Globus pallidus (tissue), 1 donor: ENCODE measurements at places on chromosomes 7 and 10.

DNA sequence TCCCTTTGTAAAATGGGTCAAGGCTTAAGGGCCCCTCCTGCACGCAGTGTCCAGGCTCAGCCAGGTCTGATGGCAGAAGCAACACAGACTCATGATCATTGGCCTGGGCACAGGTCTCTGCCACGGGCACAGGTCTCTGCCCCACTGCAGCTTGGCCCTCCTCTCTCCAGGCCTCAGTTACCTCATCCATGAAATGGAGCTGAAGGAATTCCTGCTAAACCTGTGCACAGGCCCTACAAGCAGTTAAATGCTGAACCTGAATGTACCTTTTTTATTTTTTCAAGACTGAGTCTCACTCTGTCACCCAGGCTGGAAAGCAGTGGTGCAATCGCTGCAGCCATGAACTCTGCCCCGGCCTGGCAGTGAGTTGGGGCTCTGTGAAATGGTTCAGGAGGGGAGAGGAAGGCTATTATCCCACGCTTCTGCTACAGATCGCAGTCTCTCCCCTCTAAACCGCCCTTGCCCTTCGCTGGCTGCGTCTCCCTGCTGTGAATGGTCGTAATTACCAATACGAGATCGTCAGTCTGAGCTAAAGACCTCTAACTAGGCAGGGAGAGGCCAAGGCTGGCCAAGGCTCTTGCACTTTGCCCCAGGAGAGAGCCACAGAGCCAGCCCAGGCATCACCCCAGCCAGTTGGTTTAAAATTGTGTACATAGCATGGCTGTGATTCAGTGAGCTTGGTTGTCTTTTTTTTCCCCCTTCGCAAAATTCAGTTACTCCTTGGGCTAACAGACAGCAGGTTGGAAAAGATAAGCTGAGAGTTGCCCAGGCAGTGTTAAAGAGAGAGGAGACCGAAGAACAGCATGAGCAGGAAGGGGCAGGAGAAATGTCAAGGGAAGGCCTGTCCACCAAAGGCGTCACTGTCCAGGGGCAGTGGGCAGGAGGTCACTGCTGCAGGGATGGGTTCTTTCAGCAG, 93.0 kb upstream of the KCTD7 start:
- no peak for DNase-seq

- no peak for DNase-seq
Measured at GRCh38 chr7:8126601-8127167, 135.3 kb downstream of the ICA1 start.

DNA sequence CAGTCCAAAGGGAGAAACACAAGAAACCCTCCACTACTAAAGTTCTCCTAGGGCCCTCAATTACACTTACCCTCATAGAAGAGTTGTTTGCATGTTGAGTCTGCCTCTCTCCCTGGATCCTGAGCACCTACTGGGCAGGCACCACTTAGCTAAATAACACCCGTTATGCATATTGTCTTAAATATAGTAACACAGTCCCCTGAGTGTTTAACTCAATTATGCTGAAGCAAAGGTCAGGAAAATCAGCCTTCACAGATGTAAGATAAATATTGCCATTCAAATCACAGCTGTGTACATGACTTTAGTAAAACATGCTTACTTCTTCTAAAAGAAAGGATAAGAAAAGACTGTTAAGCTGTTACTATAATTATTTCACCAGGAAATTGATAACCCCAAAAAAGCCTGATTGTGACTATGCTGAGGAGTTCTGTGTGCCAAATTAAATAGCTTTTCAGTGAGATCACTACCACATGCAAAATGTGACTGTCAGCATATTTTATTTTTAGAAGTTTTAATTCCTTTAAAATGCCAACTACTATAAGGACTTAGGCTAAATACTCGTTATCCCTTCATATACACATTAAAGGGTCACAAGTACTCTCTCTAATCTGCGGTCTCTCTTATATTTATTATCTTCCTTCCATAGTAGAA, 733.9 kb upstream of the PHF14 start:
- DNase-seq: no peak

DNA sequence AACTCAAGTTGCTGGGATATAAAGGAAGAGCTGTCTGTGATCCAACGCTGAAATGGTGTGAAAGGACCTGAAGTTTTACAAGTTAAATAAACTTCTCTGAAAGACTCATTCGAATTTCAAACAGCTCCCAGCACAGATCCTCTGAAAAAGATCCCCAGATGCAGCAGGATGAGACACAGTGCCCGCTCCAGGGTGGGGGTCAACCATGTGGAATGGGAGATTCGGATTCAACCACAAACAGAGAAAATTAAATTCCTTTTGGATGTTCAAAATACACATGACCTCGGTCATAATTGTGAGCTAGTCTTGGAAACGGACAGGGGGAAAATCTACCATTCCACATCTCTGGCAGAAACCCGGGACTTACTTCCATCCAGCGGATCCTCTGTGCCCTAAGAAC, 119.6 kb downstream of the PRKAG2 start:
- DNase-seq: no peak

DNA sequence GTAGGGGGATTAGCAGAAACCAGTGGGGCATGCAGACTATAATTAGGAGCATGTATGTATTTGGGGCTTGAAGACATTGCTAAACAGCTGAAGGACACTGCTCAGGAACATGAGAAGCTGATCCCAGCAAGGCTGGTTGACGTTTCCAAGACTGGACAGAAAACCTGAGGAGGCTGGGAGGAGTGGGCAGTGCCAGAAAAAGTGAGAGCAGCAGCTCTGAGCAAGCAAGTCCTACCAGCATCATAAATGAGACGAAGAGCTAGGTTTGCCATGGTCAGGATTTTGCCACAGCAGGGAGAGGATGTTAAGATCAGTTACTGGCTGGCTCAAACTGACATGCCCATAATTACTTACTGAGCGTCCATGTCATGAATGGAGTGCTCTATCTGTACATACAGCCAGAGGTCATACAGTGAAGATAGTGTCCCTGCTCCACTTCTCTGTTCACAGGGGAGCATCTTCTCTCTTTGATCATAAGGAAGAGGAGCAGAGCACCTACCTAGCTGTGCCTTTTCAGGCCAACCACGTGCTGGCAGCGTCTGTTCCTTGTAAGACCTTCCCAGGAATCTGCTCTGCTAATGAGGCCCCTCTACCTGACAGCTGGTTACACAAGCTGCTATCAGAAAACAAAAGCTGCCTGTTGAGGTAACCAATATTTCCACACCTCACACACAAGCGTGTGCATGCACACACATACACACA, 44.7 kb downstream of the PDE1C start:
- no peak for DNase-seq

GRCh38 chr10:79021331-79021907, 47.3 kb upstream of the ZMIZ1 start:
- DNase-seq: no peak

GRCh38 chr10:35993591-35994515, 351.8 kb upstream of the FZD8 start:
- no peak for DNase-seq

- no peak for DNase-seq
Measured at GRCh38 chr10:132937861-132938260, 4.5 kb downstream of the CFAP46 start.

- DNase-seq: no peak
Measured at GRCh38 chr10:10772411-10772810, 245.3 kb upstream of the CELF2 start.

GRCh38 chr10:131792011-131792651, 108.7 kb upstream of the PPP2R2D start:
- DNase-seq: no peak

DNA sequence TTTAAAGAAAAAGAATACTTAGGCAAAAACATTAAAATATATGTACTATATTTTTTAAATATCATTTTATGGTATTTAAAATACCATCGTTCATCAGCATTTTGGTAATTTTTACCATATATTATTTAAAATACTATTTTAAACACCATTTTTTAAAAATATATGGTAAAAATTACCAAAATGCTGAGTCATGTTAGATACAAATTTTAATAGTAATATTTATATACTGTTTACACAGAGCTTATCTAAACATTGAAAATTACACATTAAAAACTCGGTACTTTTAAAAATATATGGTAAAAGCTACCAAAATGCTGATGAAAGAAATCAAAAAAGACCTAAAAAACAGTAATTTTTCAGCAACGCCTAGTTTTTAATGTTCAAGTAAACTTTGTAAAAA, 105.6 kb downstream of the TPK1 start:
- DNase-seq: no peak

DNA sequence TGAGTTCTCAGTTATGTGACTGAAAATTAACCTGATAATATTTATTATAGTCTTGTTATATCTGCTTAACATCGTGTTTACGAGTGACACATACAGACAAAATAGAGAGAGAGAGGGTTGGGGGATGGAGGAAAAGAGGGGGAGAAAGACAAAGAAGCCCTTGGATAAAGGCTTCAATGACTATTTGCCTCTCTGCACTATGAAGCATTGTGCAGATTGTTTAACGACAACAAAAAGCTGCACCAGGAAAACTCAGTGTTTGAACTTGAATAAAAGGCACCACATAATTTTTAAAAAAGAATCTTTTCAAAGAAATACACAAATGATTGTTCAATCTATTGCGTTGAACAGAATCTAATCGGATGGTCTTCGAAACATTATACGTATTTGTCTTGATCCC, 27.8 kb downstream of the MAGI2 start:
- DNase-seq: peak; percentile 85

DNA sequence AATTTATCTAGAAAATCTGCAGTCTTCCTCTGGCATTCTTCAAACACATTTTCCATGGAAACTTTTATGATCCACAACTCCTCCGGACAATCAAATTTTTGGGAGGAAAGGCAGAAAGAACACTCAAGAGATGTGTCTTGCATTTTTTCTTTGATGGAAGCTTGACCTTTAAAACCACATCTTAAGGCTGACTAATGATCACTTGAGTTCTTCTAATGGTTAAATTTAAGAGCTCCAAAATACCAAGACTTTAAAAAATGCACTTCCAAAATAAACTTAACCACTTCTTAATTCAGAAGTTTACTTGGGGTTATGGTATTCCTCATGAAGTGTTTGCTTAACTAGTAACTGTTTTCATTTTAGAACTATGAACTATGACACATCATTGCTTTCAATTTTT, 43.3 kb downstream of the ETV1 start:
- DNase-seq: no peak

GRCh38 chr10:95457319-95457886, 103.8 kb downstream of the SORBS1 start:
- no peak for DNase-seq

GRCh38 chr7:137873524-137873923, 26.8 kb upstream of the DGKI start:
- no peak for DNase-seq

DNA sequence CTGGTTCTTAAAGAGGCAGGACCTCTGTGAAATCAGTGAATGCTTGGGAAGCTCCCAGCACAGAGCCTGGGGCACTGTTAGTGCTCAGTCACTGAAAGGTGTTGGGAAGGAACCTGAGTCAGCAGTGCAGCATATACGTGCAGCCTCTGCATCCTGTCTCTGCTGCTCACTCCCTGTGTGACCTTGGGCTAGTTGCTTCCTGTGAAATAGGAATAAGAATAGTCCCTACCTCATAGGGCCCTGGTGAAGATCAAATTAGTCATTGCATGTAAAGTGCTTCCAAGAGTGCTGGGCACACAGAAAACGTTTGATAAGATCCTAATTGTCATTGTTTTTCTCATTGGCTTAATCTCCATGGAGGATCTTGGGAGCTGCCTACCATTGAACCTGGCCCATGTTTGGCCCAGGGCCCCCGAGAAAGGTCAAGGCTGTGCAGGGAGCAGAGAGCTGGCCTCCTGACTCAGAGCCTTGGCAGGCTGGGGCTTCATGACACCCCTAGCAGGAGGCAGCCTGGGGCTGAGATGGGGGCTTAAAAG, 73.3 kb upstream of the COL13A1 start:
- DNase-seq: no peak
